ENCODE measurements at places on chromosomes 16 and 17.

DNA sequence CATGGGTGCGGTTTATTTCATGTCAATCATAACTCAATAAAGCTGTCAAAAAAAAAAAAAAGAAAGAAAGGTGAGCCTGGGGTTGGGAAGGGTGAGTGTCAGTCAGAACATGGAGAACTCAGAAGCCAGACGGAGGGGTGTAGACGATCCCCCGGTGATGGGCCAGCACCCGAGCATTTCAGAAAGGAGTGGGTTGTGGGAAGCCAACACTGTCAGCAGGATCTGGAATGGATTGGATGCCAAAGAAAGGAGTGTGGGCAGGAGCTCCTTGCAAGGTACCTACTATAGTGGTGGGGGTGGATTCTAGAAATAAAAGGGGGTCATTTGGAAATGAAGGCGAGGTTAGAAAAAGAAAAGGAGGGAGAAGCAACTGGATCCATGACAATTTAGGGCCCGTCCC, 19.8 kb upstream of the SCIMP start:
- DNase-seq: no peak

DNA sequence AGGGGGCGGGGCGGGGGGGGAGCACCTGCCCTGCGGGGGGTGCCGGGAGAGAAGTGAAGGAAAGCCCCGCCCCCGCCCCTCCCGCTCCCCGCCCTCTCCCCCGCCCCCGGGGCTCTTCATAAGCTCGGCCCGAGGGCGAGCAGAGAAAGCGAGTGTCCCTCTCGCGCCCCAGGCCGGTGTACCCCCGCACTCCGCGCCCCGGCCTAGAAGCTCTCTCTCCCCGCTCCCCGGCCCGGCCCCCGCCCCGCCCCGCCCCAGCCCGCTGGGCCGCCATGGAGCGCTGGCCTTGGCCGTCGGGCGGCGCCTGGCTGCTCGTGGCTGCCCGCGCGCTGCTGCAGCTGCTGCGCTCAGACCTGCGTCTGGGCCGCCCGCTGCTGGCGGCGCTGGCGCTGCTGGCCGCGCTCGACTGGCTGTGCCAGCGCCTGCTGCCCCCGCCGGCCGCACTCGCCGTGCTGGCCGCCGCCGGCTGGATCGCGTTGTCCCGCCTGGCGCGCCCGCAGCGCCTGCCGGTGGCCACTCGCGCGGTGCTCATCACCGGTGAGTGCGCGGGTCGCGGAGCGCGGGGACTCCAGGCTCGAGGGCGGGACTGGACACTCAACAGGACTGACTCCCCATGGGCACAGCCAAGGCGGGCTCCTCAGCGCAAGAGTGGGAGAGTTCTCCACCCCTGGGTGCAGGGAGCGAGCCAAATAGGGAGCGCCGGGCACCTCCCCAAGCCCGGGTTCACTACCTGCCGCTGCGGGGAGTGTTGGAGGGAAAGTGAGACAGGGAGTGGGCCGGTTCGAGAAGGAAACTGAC, at the start of gene HSD11B2:
Gene HSD11B2, plus strand, starts transcription at position 145 of the 798 bp plus-strand sequence. Its CDS starts 128 bp downstream, at position 273.
- peak; percentile 62 for DNase-seq

DNA sequence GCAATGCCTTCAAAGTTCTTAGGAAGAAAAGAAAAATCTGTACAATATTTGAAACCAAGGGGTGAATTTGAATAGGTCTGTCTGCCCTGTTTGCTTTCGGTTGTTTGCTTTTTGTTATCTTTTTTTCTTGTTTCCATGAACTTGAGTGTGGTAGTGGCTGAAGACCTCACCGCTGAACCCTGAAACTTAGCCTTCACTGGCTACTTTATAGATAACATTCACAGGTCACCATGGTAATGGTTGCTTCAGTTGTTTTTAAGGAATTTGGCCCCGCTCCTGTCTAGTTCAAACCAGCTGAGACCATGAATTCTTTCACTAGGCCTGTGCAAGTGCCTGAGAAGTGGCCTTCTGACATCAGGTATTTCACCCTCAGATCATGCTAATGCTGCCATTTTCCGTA, 137.0 kb upstream of the PMFBP1 start:
- no peak for DNase-seq

- no peak for DNase-seq
Observed at GRCh38 chr16:64362193-64362592, 759.7 kb downstream of the CDH11 start.

GRCh38 chr17:2214929-2215615, 88.5 kb downstream of the SMG6 start:
- no peak for DNase-seq

DNA sequence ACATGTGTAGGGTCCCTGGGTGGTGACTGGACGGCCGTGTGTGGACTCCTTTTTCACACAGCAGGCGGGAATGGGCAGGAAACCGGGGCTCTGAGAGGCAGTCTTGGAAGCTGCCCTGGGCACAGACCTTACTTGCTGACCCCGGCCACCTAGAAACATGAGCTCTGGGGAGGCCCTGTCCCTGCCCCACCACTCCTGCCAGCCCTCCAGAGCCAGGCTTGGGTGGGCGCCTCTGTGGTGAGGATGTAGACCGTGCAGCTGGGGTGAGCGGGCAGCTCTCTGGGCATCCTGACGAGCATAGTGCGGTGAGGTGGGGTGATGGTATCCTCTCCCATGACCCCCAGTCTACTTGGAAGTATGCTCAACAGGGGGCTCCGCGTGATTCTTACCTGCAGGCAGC, 121.3 kb downstream of the RAB11FIP4 start:
- no peak for DNase-seq

DNA sequence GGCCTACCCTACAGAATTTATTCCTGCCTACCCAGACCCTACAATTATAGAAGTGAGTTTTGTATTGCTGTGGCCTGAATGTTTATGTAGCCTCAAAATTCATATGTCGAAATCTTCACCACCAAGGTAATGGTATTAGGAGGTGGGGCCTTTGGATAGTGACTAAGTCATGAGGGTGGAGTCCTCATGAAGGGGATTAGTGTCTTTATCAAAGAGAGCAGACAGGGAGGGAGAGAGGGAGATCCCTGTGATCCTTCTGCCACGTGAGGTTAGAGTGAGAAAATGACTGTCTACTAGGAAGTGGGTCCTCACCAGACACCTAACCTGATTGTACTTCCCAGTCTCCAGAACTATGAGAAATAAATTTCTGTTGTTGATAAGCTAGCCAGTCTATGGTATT, 981 bp upstream of the DUXB start:
- DNase-seq: no peak

DNA sequence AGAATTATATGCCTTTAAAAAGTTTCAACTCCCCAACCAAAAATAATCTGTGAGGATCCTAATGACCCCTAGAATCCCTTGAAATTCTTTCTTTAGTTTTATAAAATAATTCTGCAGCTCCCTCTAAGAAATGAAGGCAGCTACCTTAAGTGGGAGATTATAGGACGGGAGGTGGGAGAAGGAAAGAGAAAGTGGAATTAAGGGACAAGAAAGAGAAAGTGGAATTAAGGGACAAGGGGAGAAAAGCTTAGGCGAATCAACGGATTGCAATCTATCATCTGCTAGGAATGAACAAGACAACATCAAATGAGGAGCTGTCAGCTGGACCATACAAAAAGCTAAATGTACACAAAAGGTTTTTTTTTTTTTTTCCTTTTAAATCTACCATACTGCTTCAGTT, 262.0 kb downstream of the ZFHX3 start:
- DNase-seq: no peak

- no peak for DNase-seq
Observed at GRCh38 chr17:40374821-40375498, 10.4 kb upstream of the GJD3 start.

- DNase-seq: no peak
Observed at GRCh38 chr17:30554839-30555751, 77.9 kb downstream of the GOSR1 start.

DNA sequence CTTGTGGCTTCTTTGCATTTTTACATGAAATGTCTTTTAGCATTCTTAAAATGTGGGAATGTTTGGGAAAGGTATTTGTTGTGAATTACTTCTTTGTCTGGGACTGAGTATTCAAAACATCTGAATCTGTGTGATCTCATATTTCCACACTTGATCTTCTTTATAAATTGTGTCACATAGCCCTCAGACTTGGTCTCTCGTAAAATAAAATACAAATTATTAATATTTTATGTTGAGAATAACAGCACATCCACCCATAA, 81.9 kb downstream of the TUBD1 start:
- no peak for DNase-seq

DNA sequence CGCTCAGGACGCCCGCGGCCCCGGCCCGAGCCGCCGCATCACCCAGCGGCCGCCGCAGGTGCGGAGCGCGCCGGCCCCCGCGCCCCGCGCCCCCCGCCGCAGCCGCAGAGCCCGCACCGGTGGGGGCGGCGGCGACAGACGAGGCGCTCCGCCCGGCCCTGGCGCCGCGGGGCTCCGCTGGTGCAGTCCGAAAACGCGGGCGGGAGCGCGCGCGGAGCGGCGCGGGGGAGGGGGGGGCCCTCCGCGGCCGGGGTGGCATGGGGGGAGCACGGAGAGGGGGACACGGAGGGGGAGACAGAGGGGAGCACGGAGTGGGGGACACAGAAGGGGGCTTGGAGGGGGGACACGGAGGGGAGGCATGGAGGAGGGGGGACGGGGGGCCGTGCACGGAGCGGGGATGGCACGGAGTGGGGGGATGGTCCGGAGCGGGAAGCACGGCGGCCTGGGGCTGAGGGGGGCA, at the start of gene AATK:
Gene AATK, minus strand, starts transcription at position 189 of the 460 bp plus-strand sequence. CDS start 229 bp downstream, outside the sequence.
- DNase-seq: no peak

DNA sequence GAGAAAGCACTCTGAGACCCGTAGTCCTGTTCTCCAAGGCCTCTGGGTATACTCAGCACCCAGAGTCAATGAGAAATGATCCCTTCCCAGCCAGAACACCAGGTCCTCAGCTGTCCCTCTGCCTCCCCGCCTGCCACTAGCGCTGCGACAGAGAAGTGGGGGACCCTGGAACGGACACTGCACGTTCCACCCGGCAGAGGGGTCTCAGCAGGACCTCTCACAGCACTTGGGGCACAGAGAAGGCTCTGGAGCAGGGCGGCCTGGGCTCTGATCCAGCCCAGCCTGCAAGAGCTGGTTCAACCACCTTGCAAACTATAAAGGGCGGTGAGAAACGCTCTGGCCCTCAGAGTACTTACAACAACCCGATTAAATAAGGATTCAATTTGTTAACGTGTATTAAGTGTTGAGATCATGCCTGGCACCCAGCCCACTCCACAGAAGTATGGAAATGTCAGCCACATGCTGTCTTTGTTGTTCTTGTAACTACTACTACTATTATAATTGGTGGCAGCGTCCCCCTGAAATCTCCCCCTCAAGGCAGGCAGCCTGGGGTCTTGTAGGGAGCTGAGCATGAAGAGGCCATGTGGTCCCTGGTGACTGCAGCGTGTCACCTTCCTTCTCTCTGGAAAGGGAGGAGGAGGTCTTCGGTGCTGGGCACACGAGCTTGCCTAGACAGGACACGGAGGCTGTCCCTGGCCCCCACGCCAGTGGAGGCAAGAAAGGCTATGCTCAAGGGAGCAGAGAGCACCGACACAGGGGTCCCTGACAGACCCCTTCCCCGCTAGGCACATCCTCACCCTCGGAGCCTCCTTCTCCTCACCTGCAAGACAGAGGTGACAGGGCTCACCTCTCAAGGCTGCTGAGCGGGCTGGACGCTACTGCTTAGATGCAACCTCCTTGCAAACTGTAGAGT, 2.4 kb downstream of the OSGIN1 start:
- DNase-seq: no peak

DNA sequence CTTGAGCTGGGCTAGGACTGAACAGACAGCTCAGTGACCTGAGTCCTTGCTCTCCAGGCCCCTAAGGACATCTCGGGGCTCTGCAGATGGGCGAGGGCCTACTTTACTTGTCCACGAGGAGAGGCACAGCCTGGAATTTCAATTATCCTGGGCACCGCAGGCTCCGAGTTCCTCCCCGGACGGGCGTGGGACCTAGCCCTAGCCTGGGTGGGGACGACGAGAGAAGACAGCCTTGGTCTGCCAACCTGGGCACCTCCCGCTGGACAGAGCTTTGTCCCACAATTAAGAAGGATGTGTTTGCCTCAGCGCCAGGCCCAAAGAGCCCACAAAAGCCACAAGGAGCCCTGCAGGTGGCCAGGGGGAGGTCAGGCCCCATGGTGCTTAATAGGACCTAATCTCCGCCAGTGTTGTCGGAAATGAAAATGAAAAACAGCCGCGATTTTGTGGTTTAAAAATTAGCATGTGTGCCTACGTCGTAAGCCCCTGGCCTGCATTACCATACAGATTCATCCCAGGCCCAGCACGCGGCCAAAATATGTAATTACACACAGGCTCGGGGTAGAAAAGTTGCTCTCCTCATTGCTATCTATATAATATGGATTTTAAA, 51.4 kb upstream of the LHX1 start:
- DNase-seq: no peak

DNA sequence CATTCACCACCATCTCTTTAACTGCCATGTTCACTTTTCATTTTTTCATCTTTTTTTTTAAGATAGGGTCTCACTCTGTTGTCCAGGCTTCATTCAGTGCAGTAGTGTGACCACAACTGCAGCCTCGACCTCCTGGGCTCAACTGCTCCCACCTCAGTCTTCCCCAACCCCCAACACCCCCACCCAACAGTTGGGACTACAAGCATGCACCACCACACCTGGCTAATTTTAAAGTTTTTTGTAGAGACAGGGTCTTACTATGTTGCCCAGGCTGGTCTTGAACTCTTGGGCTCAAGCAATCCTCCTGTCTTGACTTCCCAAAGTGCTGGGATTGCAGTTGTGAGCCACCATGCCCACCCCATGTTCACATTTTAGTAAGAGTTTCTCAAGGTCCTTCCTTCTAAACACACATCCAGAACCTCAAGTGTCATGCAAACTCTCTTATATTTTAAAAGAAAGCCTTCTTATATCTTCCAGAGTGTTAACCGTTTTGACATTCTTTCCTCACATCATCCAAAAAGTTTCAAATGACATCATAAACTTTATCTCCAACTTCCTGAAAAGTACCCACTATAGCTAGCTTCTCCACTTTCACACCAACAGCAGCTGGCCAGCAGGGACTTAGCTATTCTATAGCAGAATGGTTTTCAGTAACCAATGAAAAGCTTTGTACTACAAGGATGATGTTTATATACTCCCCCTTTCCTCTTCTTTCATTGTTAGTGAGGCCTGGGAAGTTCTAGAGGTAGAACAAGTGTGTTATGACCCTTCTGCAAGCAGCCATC, 49.3 kb downstream of the TRAF4 start:
- DNase-seq: no peak

DNA sequence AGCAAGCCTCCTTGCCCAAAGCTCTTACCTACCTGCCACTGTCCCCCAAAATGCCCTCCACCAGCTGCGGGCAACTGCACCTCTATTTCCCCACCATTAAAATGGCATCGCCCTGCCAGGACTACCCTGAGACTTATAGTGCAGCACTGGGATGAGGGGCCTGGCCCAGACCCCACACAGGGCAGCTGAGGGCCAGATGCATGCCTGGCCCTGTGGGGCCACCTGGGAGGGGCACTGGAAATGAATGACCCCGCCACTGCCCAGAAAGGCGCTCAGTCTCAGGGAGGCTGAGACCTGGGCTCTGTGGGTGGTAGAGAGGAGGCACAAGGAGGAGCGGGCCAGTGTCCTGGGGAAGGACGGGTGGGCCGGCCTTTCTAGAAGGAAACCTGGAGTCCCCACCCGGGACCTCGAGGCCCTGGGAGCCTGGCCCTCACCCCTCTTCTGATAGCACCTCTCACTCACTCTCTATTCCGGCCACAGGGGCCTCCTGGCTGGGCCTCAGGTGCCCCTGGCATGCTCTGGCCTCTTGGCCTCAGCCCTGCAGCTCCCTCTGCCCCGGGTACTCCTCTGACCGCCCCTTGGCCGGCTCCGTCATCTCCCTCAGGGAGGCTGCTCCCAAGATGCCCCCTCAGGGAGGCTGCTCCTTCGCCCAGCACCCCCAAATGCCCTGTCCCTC, 26.9 kb downstream of the KATNB1 start:
- DNase-seq: no peak

GRCh38 chr16:17828012-17828411, 357.3 kb upstream of the XYLT1 start:
- no peak for DNase-seq
